ENCODE measurements at places on chromosomes 2 and 18.

DNA sequence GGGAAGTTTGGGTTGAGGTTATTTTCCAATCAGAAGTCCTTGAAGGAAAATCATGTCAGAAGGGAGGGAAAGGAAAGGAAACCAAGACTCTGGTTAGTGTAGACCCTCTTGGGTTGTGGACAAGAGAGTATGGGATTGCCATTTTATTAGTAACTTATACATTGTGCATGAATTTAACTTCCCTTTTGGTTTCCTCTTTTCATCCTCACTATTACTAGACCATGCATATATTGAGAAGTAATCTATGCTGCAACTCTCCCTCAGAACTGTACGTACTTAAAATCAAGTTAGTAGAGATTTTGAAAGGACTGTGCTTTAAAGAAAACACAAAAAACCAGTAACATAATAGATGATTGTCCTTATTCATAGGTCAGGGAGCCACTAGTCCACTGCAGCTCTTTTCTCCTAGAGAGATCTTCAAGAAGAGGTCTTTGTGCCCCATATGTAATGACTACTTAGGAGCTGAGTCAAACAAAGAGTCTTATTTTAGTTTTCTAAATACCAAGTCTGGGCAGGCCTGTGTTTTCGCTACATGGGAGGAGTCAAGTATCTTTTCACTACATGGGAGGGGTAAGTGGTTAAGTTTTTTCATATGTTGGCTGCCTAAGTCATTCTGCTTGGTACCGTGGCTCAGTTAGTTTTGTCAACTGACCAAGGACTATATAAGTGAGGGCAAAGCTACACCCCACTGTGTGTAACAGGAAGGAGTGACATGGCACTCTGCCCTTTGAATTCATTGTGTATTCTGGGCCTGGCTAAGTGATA is 25.2 kb upstream of the FAM117B start:
- no peak for DNase-seq

DNA sequence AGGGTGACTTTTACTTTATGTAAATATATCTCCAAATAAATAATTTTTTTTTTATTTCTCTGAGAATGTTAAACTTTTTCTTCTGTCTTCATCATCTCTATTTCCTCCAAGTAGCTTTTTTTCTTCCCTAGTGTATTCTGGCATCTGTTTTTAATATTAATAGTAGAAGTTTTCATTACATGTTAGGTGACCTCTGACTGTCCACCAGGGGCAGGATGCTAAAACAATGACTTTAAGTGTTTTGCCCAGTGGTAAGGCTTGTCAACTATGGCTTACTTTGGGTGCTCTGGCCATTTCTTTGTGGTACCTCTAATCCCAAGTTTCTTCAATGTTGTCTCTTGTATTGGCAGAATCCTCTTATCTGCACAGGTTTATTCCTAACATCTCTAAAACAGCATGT is 127.1 kb downstream of the SRBD1 start:
- DNase-seq: no peak

GRCh38 chr2:86617738-86618137 is 5.9 kb downstream of the RNF103 start:
- no peak for DNase-seq

GRCh38 chr2:15521641-15522181 is 39.4 kb downstream of the NBAS start:
- no peak for DNase-seq

- DNase-seq: peak; percentile 80
Measured at GRCh38 chr18:8982416-8983183, 119.9 kb upstream of the NDUFV2 start.

- no peak for DNase-seq
Measured at GRCh38 chr2:198712485-198712884, 745.3 kb downstream of the SATB2 start.

Data from M059J (cell line).